ENCODE measurements at places on chromosomes 1 and 21. TPM values are rescaled to one million over a fixed set of nuclear protein-coding genes. Genes with fewer than 3 reads are reported as not detected.

The PLD5 gene
- 2.6 TPM for total RNA-seq

The IVL gene
- 19.3 TPM for total RNA-seq

The DIP2A gene
- total RNA-seq, result 49.4 TPM

The KLHDC8A gene
- total RNA-seq, result 0.50 TPM

DNA sequence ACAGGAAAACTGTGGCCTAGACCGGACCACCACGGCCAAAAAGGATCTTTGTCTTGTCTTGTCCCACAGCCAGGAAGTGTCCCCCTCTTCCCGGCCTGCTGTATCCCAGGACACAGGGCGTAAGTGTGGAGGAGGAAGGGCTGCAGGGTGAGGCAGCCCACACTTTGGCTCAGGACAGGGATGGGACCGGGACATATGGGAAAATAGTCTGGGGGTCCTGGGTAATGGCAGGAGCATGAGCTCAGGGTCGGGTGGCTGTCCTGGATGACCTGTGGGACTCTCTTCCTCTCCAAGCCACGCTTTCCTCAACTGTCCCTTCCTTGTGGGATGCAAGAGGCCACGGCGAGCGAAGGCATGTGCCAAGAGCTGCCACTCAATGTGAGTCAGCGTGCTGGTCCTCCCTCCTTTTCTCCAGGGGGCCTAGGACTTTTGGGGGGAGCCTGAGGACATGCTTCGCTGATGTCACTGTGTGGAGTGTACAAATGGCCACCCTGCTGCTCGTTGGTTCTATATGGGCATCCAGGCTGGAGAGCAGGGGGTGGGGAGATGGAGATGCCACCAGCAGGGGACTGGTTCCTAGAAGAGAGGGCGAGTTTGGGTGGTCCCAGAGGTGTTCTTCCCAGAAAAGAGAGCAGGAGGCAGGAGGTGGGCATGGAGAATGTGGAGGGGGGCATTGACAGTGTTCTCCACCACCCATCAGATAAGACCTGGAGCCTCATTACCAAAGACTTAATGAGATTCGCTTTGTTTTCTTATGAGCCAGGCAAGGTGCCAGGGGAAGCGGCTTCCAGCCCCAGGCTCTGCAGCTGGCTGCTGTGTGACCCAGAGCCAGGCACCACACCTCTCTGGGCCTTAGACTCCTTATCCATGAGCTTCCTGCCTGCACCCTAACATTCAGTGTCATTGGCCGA, 11.5 kb upstream of the PADI1 start:
- peak; percentile 61 for DNase-seq

DNA sequence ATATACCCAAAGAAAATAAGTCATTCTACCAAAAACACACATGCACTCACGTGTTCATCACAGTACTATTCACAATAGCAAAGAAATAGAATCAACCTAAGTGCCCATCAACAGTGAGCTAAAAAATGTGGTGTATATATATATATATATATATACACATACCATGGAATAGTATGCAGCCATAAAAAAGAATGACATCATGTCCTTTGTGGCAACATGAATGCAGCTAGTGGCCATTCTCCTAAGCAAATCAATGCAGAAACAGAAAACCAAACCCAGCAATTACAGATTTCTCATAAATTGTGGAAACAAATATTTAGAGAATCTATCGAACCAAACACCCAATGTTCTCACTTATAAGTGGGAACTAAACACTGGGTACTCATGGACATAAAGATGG, 585.7 kb downstream of the SMYD3 start:
- no peak for DNase-seq

- DNase-seq, result no peak
These were observed 1349.0 kb upstream of the B3GALT2 start for GRCh38 chr1:194535369-194535768.

- no peak for DNase-seq
These were observed 286.7 kb downstream of the SRGAP2C start for GRCh38 chr1:121471523-121471922.

DNA sequence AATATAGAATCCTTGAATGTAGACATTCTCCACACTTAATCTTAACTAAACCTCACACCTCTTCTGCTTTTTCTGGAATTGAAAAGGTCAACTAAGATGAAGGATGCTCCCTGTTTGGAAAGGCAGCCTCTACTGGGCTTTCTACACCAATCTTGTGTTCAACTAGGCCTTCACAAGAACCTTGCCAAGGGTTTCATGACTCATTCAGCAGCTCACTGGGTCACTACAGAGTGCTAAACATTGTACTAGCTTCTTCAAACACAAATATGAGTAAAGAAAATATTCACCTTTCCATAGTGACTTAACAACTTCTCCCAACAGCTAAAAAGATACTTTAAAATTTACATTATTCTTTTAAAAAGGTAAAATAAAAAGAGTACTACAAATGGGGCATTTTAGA, 135.3 kb upstream of the PRMT6 start:
- DNase-seq, result no peak

DNA sequence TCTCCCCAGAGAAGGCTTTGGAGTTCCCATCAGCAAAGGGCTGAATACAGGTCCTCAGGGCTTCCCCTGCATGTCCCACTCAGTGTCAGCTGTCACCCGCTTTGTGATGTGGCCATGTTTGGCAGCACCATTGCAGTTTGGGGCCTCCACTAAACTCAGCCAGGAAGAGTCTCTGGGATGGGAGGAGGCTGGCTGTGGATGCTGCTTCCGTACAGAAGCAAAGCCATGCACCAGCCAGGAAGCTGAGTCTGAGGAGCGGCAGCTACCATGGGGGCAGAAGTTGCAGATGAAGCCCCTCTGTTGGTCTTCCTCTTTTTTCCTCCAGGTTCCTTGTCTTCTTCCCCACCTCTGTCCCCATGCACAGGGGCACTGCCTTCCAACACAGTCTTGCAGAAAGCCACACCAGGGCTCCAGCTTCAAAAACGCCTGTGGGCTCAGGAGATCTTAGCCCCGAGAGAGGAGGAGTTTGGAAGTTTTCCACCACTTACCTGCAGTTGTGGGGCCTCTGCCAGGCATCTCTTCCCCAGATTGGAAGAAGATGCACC, 416.8 kb downstream of the NPHP4 start:
- peak; percentile 45 for DNase-seq

DNA sequence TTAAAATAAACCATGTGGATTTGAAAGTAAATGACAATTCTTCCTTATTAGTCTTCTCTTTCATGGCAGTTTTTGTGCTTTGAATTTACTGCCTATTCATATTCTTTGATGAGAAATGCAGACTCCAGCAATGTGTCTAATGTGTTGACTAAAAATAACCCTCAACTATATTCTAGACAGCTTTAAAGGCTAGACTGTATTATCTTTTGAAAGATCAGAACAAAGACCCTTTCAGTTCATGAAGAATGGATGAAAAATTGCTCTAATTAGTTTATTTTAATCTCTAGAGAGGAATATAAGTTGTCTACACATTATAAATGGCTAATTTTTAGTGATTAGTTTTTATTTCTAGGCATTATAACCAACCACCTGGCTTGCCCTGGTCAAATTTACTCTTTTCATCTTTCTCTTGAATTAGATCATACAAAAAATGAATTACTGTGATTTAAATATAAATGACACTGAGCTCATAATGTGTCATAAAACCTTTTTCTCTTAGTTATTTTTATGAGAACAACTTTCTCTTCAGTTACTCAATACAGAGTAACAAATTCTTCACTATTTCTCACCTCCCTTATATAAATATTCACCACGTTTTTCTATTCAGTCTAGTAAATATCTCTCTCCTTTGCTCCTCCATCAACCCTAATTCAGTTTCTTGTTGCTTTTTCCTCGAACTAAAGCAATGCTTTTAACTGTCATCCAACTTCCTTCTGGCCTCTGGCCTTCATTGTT, 428.5 kb upstream of the TMPRSS15 start:
- DNase-seq, result no peak
